ENCODE measurements at places on chromosomes 12 and 14. TPM values are rescaled to one million over a fixed set of nuclear protein-coding genes. Genes with fewer than 3 reads are reported as not detected.

The RNASE4 gene
- total RNA-seq = 9.3 TPM

The KDM2B gene
- total RNA-seq = 23.4 TPM

The RNASE7 gene
- total RNA-seq = not detected

The MUCL1 gene
- total RNA-seq = not detected

The OAS2 gene
- total RNA-seq = 94.2 TPM

The RASAL1 gene
- total RNA-seq = 0.43 TPM

The CSRP2 gene
- total RNA-seq = 247 TPM

The CFAP73 gene
- not detected for total RNA-seq

The STAC3 gene
- 0.75 TPM for total RNA-seq

- peak; percentile 39 for DNase-seq
Observed at GRCh38 chr12:80230068-80230467, 130.7 kb downstream of the OTOGL start.

DNA sequence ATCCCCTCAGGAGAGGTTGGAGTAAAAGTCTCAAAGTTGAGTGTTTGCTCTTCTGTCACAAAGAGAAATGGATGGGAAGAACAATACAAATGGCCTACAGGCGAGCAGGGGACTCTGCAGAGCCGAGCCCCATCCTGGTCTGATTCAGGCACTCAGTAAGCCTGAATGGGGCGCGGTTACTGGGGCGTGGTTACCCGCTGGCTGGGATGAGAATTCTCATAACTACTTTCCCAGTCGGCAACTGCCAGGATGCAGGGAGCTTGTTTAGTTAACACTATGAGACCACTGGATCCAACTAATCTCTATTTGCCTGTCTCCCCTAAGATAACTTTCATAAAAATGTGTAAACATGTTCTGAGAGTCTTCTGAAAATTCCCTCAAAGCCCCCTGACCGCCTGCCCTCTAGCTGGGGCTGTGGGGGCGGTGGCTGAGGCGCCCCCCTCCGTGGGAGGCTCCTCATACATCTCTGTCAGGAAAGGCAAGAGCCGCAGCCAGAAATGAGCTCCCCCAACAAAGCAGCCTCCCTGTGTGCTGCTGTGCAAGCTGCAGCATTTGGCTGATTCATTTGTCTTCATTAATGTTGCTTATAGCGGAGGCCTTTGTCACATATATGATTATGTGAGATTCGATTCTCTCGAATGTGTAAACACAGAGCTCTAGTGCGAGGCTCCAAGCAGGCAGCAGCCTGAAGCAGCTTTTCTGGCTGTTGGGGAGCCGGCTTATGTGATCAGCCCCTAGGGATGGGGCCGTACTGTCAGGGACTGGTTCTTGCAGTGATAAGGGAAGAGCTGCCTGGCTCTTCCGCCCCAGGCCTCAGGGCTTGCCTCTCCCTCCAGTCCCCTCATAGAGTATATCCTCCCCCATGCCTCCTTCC is 126.1 kb upstream of the ARHGAP5 start:
- peak; percentile 73 for DNase-seq

- DNase-seq = no peak
Observed at GRCh38 chr12:98594050-98594835, 757 bp downstream of the SLC25A3 start.

DNA sequence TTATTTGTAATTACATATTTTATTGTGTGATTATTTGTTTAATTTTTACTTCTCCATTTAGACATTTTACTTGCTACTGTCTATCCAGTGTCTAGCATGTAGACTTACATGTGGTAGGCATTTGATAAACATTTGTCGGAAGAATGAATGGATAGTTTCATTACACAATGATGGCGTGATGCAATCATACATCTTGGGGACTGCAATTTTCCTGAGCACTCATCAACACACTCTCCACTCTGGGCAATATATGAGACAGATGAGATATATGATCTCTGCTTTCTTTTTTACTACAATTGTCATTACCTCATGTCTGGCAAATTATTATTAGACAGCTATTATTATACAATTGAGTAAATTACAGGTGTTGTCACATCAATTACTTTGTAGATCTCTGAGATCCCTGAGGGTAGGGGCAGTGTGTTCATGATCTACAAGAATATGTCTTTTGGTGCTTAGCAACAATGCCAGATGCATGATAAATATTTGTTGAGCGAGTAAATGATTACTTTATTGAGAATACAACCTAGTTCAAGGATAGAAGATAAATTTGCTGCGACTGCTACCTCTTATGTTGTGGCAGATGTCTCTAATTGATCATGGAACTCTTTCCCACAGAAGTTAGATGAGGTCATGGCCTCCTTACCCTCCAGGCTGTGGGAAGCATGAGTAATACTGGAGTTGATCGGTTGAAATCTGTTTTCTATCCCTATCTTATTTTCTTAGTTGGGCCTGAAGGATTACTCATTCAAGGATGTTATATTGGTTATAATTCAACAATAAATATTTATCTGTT is 416.0 kb downstream of the LRIG3 start:
- peak; percentile 56 for DNase-seq

DNA sequence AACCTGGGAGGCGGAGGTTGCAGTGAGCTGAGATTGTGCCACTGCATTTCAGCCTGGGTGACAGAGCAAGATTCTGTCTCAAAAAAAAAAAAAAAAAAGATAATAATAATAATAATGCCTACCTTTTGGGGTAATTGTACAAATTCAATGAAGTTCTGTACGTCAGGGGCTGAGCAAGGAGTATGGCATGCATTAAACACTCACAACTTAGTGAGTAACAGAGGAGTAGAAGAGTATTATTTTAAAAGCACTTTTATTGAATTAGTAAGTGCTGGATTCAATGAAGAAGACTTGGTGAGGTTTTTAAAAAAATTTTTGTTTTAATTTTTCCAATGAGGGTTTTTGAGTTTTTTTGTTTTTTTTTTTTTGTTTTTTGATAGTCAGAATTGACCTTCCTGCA is 783.6 kb upstream of the TBX3 start:
- no peak for DNase-seq

DNA sequence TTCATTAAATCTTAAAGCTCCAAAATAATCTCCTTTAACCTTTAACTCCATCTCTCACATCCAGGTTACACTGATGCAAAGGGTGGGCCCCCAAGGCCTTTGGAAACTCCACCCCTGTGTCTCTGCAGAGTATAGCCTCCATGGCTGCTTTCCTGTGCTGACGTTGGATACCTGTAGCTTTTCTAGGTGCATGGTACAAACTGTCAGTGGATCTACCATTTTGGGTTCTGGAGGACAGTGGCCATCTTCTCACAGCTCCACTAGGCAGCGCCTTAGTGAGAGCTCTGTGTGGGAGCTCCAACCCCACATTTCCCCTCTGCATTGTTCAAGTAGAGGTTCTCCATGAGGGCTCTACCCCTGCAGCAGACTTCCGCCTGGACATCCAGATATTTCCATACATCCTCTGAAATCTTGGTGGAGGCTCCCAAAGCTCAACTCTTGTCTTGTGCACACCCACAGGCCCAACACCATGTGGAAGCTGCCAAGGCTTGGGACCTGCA is 162.2 kb downstream of the RASSF9 start:
- no peak for DNase-seq

DNA sequence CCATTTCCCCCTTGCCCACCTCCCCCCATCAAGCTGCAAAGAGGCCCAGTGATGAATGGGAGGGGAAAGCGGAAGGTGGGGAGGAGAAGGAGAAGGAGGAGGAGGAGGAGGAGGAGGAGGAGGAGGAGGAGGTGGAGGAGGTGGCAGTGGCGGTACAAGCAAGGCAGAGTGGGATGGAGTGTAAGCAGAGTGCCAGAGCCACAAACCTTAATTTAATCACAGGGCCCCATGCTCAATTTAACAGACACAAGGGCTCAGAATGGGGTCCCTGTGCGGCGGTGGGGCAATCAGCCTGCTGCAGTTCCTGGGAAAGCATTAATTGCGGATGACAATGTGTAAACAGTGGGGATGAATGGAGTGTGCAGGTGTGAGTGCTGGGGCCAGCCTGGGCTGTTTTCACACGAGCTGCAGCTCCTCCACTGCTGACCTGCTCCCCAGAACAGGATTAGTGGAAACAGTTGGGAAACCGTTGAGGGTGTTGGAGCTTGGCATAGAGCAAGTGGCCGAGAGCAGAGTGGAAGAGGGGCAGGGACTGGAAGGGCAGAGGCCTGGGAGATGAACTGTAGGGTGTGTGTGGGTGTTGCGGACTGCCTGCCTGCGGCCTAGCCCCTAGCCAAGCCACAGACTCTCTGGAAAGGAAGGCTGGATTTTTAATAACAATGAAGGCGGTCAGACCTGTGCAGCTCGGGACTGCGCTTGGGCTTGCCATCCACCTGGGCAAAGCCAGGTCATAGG is 36.4 kb upstream of the SMOC1 start:
- no peak for DNase-seq

DNA sequence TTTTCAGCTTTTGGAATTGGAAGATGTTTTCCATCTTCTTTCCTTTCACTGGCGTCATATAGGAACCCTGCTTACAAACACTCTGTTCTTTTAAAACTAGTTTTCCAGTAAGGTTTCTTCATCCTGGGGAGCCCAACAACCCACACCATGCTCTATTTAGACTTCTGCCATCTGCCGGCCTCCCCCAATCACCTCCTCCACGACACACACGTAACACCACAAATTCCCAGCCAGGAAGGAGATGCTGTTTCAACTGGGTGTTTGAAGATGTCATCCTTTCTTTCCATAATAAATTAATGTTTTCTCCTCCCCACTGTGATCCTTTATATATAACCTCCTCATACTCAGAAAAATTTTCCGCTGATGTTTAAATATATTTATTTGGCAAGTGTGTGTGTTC is 231.4 kb upstream of the DDHD1 start:
- no peak for DNase-seq

GRCh38 chr12:49974231-49974675 is 1.5 kb downstream of the AQP6 start:
- DNase-seq = peak; percentile 25

GRCh38 chr14:106248321-106249192 is 722.2 kb downstream of the TMEM121 start:
- no peak for DNase-seq

DNA sequence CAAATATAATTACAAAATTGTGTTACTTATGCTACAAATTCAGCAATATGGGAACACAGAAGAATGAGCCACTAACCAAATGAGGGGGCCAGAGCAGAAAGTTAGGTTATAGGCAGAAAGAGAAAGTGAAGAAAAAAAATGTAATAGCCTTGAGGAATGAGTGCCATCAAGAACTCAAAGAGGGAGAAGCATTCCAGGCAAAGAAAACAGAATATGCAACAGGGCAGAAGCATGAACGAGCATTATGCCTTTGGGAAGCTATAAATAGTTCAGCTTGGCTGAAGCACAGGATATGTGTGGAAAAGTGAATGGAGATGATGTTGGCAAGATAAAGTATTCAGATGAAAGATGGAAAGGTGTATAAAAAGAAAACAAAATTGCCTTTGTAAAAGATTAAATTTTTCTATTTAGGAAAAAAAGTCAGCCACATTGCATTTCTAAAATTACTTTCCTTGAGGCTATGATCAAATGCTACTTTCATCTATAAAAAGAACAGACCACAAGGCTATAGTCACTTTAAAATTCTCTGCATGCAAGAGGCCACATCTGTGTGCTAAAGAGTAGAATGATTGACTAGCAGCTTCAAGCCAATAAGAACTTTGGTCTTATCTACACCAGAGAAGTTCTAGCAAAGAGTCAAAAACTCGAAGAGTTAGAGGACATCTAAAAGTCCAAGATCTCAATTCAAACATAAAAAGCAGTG is 193.6 kb upstream of the GARIN6 start:
- peak; percentile 26 for DNase-seq
